ENCODE measurements at places on chromosomes 6 and 20.

DNA sequence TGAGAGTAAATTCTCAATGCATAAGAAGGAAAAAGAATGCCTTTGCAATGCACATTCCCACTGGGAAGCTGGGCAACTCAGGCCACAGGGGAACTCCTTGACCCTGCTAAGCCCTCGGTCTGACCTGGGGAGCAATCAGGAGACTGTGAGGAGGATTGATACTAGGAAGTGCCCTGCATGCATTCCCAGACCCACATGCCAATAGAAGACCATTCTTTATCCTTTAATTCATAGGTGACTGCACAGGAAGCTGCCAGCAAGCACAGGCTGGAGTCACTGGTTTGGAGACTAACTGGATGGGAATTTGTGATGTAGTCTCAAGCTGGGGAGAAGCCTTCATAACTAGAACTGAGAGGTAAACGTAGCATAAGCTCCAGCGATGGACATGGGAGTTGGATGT, 1012.7 kb downstream of the EYS start:
- no peak for DNase-seq

DNA sequence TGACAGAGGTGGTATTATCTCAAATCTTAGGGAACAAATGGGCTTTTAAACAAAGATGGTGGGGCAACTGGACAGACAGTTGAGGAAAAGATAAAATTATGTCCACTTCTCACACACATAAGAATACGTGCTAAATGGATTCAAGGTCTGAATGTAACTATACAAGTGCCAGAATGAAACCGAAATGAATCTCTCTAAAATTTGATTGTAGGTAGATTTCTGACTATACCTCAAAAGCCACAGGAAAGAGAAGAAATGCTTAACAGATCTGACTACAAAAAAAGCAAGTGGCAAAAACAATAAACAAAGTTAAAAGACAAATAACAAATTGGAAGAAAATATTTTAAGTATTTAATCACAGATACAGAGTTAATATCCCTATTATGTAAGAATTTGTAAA, 182.7 kb upstream of the OLIG3 start:
- DNase-seq, result no peak

DNA sequence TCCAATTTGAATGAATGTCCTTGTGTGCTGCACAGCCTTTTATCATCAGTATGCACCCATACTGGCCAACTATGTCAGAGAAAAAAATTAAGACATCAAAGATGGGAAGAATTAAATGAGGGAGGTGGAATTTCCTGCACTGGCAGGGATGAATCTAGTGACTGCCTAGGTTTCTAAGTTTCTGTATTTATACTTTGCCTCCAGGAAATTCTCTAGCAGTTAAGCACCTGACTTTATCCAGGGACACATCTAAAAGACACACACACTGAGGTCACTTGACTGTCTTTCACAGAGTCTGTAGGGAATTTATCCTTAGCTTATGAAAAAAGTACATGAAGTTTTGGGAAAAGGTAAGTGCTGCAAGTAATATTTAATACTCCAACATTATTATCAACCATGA, 636.5 kb upstream of the PTCHD4 start:
- DNase-seq, result no peak

DNA sequence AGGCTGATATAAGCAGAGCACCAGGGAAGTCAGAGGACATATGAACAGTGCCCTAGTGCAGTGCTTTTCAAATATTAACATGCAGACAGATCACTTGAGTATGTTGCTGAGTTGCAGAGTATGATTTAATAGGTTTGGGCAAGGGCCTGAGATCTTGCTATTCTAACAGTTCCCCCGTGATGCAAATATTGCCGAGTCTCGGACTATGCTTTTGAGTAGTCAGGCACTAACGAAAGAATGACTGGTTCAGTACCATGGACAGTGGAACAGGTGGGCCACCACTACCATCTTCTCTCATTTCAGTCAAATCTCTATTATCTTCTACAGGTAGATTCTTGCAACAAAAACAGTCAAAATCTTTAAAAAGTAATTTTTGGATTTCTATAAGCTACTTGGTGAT, 3.7 kb upstream of the TMEM200A start:
- no peak for DNase-seq

DNA sequence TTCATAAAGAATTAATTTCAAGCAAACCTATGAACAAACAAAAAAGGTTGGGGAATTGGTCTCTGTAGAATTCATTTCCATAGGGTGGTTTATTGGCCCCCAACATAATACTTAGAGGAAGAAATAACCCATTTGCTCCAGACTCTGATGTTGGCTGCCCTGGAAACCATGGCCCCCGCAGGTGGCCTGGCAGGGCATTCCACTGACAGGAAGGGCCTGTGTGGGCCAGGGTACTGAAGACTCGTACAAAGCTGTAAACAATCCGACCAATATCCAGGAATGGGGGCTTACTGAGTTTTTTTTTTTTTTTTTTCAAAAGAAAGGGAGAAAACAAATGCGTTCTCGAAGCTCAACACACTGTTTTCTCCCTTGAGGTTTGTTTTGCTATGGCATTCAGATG, 59.5 kb downstream of the CLIC5 start:
- DNase-seq, result no peak

GRCh38 chr6:3742426-3743344, 8.8 kb downstream of the PXDC1 start:
- peak; percentile 88 for DNase-seq

- no peak for DNase-seq
Observed at GRCh38 chr6:117729613-117730012, 54.3 kb downstream of the NUS1 start.

DNA sequence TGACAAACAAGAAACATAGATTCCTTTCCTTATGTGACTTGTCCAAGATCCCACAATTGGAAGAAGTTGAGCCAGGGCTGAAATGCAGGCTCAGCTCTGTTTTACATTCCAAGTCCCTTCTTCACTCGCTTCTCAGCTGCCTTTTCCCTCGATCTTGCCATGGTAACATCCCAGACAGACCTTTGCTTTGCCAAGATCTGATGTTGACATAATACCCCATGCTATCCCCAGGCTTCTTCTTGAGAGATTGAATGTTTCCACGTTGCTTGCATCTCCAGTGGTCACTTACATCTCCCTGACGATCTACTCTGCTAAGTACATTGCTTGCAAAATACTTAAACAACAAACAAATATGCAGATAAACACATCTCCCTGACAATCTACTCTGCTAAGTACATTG, 63.5 kb downstream of the TBXT start:
- DNase-seq, result no peak

DNA sequence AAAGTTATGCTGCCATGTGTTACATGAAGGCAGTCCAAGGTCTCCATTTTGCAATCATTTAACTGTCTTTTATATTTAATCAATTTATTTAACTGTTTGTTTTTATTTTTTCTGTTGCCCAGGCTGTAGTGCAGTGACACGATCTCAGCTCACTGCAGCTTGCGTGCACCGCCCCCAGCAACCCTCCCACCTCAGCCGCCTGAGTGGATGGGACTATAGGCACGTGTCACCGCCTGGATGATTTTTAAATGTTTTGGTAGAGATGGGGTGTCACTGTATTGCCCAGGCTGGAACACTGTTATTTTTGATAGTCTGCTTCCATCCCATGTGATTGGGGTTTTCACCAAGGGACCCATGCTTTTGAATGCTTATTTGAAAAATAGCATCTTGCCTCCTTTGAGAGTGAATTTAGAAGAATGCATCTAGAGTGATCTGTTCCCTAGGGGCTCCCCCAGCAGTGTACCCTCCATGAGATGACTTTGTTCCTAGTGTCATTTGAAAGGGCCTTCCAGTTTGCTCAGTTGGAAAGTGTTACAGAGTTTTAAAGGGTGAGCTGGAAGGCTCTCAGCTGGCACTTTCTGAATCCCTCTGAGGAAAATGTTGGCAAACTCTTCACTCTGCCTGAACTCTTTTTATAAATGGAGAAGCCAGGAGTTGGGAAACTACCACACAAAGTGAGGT, 143.4 kb downstream of the JARID2 start:
- DNase-seq, result no peak

DNA sequence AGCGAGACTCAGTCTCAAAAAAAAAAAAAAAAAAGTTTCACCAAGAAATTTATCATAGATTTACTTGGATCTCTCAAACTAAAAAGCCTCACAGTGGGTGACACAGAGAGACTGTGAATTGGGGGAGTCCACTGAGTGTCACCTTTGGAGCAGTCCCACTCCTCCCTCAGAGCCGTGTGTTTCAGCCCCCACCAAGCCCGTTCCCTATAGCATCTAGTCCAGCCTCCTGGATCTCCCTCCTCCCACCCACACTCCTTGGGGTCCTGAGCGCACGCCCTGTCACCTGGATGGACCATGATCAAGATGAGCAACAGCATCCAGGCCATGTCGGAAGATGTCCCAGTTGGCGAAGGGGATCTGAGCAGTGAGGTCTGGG, 422 bp downstream of the NCR3 start:
- no peak for DNase-seq

DNA sequence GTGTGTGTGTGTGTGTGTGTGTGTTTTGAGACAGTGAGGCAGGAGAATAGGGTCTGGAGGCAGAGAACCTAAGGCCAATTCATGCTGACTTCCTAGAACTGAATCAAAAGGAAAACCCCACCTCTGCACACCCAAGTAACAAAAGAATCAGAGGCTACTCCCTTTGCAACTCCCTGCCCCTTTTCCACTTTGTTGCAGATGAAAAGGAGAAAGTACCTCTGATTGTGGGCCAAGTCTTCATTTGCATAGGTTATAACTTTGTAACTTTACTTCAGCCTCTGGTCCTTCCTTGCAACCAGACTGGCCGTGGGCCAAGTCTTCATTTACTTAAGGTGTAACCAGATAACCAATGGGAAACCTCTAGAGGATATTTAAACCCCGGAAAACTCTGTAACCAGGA, 168.8 kb downstream of the EYA2 start:
- DNase-seq, result no peak

DNA sequence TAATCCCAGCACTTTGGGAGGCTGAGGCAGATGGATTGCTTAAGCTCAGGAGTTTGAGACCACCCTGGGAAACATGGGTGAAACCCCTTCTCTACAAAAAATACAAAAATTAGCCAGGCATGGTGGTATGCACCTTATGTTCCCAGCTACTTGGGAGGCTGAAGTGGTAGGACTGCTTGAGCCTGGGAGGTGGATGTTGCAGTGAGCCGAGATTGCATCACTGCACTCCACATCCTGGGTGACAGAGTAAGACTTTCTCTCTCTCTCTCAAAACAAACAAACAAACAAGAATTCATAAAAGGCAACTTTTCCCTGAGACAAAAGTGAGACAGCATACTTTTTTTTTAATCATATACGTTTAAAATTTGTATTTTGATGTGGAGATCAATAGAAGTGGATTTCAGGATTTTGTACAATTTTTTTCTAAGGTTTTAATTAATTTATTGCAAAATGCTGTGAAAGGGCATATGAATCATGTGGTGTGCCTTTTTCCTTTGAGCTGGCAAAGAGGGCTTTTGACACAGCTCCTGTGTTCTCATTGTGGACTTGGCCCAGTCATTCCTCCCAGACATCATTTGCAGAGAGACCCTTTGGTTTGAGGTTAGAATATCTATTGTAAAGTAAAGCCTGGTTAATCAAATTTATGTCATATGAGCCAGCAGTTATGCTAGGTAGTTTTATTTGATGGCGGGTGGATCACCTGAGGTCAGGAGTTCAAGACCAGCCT, 77.1 kb downstream of the TULP4 start:
- no peak for DNase-seq

DNA sequence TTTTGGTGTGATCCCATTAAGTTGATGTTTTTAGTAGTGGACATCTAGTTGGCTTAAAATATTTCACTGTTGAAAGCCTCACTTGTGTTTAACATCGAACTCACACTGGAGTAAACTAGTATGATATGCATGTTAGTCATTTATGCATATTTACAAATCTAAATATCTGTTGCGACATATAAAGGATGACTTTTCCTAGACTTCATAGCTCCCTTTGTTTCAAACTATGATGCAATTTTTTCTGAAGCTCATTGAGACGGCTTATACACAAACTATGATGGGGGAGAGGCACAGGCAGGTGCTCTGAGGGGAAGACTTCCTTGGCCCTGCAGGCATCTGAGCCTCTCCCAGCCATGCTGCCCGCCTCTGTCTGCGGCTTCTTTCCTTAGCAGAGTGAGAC, 11.8 kb upstream of the FOXC1 start:
- DNase-seq, result no peak

DNA sequence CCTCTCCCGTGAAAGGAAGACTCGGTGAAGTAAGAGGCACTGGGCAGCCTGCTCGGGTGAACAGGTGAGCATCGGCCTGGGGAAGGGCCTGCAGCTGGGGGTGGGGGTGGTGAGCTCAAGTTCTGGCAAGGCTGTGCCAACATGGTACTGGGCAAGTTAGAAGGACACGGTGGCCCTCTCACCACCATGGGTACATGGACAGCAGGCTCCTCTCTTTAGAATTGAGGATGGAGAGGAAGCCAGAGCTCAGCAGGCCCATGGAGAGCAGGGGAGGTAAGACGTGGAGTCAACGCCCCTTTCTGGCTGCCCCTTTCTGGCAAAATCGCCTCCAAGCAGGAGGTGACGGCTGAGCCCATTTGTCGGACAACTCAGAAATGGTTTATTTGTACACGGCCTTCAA, 135.6 kb downstream of the ANKRD60 start:
- no peak for DNase-seq

- no peak for DNase-seq
Observed at GRCh38 chr6:168660400-168660945, 219.5 kb downstream of the SMOC2 start.

DNA sequence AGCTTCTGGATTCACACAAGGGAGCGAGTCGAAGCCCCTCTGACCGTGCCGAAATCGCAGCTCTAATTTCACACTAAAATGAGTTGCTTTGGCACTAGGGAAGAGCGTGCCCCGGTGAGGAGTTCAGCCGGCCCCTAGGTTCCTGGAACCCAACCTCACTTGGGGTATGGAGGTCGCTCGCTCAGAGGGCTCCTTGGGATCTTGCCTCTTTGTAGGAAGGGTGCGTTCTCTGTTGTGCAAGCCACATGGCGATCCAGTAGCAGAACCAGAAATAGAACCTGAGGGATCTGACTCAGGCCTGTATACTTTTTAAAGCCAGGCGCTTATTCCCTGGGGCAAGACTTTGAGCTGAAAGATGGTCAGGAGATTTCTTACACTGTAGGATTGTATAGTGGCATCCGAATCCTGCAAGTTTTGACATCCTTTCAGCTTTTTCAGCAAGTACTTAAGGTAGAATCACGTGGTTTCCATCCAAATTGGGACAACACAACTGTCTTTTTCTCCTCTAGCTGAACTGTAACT, 861 bp upstream of the RALGAPA2 start:
- DNase-seq, result no peak

- no peak for DNase-seq
Observed at GRCh38 chr6:131015025-131015591, 47.9 kb downstream of the EPB41L2 start.

DNA sequence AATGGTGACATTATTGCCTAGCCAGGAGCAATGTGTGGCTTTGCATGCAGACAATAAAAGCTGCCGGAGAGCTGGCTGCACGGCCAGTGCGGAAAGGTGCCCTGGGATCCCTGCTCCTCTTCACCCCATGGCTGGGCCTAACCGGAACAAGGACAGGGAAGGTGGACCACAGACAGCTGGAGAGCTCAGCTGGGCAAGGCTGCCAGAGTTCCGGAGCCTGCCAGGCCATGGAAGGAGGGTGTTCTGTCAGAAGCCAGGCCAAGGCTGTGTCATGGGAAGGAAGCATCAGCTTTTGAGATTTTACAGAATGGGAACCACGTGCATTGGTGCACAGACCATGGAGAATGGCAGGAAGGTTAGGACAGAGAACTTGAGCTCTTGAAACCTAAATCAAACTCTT, 25.0 kb downstream of the MAP1LC3A start:
- no peak for DNase-seq
